Naive thymus-derived CD8-positive, alpha-beta T cell (primary cell): ENCODE measurements at places on chromosomes 16 and 17.

GRCh38 chr16:65406933-65407332, 285.1 kb upstream of the CDH11 start:
- DNase-seq = no peak

GRCh38 chr17:61786088-61786487, 77.2 kb downstream of the BRIP1 start:
- DNase-seq = no peak

DNA sequence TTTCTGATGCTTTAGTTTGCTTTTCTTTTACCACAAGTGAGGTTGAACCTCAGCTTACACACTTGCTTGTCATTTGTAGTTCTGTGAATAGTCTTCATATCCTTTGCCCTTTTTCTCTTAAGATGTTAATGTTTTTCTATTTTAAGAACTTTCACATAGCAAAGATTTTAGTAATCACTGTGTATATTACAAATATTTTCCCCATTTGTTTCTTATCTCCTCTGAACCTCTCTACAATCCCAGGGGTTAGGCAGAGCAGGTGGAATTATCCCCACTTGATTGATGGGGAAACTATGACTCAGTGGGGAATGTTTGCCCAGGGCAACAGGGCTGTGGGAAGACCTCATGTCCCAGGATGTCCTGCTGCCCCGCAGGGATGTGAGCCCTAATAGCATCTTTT, 11.7 kb upstream of the MYH3 start:
- no peak for DNase-seq

- DNase-seq = no peak
Measured at GRCh38 chr16:82037666-82038065, 2.6 kb downstream of the HSD17B2 start.

DNA sequence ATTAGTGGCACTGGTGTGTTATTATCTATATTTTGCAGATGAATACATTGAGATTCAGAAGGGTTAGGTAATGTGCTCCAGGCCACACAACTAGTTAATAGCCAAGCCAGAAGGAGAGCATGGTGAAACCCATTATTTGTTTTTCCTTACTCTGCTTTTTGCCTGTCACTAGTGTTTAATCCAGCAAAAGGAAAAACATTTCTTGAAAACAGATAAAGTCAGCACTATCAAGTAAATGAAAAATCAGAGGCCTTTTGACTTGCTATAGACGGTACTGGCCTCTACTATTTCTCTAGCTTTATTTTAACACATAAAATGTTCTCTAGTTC, 4.8 kb downstream of the PITPNC1 start:
- DNase-seq = no peak

DNA sequence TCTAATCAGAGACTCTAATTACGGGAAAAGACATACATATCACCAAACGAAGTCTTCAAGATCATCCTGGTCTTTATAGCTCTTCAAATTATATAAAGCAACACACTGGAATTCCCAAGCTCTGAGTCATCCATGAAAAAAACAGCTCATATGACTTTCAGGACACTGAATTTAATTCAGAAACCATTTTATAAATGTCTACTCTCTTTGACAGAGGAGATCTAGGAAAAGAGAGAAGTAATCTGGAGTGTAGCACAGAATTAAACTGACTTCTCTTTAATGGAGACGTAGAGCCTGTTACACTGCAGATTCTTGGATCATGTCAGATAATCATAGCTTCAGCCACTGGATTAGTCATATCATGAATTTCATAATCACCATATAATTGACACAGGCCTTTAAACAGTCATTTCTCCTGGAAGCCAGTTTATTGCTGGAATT, 86.8 kb upstream of the WSB1 start:
- DNase-seq = no peak

DNA sequence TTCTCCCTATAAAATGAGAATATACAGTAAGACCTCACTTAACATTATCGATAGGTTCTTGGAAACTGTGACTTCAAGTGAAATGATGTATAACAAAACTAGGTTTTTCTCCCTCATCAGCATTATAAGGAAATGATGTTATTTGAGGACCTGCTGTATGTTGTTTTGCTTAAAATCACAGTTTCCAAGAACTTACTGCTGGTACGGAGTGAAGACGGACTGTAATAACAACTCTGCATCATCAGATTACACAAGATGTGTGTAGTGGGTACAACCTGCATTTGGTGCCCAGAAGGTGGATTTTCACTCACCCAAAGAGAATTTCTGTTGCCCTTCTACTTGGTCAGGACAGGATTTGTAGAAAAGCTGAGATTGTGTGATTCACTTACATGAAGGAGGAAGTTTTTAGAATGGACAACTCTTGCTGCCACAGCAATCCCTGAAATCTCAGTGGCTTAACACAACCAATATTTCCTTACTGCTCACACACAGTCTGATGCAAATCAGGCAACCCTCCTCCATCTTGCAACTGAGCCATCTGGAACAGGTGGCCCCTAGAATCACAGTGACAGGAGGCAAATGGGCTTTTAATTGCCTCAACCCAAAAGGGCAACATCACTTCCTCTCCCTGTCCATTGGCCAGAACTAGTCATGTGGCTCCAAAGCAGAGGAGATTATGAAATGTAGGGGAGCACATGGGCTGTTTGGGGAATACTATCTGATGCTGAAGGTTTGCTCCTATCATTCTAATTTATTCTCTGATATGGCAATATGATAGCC, 67.6 kb upstream of the CACNG5 start:
- DNase-seq = no peak

GRCh38 chr17:57915985-57916757, 39.0 kb downstream of the CUEDC1 start:
- no peak for DNase-seq
